SW 1271 (cell line): ENCODE measurements at places on chromosomes 2 and 18.

DNA sequence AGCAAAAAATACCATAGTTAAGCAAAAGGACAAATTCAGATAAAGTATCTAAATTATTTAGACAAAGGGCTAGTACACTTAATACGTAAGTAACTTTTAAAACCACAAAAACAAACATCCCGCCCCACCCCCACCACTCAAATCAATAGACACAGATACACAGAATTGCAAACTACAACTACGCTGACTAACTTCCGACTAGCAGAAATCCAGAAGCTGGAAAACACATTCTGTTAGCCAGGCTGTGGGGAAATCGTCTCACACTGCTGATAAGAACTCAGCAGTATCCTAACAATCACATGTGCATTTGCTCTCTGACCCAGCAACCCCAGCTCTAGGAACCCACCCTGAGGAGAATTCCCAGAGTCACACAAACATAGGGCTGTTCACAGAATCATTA, 16.6 kb downstream of the FAM168B start:
- DNase-seq, result no peak

- peak; percentile 80 for DNase-seq
Observed at GRCh38 chr2:181891258-181891965, at the start of gene ITPRID2. Gene ITPRID2 (plus strand): TSS chr2:181891730. CDS start chr2:181892067, 337 bp downstream.

GRCh38 chr2:226799976-226800940, 638 bp upstream of the IRS1 start:
- no peak for DNase-seq

GRCh38 chr2:120761911-120762310, 26.2 kb downstream of the GLI2 start:
- DNase-seq, result no peak

DNA sequence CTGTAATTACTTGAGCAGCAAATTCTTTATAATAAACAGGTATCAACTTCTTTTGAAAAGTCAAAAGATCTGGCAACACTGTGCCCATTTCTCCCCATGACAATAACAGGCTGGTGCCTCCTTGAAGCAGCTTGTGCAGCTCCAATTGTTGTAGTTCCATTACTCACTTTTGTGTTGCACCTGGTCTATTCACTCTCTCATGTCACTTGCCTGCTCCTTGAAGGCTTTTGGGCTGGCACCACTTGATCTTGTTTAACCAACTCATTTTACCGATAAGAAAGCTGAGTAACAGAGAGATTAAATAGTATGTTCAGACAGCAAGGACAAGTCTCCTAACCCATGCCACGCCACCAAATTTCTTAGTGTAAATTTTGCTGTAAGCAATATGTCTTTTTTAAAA, 314.5 kb downstream of the OSR1 start:
- DNase-seq, result no peak
